Right lung (tissue), 10 donors: ENCODE measurements at places on chromosomes 5 and 9. TPM values are rescaled to one million over a fixed set of nuclear protein-coding genes. Genes with fewer than 3 reads are reported as not detected.

PANK3 gene
- 42.0 TPM for polyA plus RNA-seq

GRCh38 chr5:947626-948471, 55.2 kb downstream of the TRIP13 start:
- DNase-seq, result no peak

MPDZ gene
- polyA plus RNA-seq, result 77.2 TPM

THBS4 gene
- 13.5 TPM for polyA plus RNA-seq

- no peak for DNase-seq
Observed at GRCh38 chr5:9173281-9174048, 372.4 kb downstream of the SEMA5A start.

MAMDC4 gene
- polyA plus RNA-seq, result 6.7 TPM

DNA sequence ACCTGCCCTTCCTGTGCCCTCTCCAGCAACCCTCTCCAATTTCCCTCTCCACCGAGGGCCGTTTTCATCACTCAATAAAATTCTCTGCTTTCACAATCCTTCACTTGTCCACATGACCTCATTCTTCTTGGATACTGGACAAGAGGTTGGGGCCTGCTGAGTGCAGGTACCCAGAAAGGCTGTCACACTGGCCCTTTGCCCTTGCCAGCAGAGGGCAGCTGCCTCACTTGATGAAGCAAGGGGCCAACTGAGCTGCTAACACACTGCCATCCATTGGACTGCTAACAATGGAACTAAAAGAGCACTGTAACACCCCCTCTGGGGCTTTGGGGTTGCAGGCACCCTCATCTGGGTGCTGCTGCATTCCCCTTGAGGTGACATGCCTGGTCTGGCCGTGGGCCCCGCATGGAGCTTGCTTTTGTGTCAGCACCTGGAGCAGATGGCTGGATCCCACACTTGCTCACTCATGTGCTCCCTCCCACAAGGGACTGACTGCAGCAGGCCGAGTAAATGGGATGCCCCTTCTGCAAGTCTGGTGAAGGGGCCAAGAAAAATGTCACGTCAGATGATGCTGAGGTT, 308.1 kb upstream of the ADCY2 start:
- DNase-seq, result no peak

DNA sequence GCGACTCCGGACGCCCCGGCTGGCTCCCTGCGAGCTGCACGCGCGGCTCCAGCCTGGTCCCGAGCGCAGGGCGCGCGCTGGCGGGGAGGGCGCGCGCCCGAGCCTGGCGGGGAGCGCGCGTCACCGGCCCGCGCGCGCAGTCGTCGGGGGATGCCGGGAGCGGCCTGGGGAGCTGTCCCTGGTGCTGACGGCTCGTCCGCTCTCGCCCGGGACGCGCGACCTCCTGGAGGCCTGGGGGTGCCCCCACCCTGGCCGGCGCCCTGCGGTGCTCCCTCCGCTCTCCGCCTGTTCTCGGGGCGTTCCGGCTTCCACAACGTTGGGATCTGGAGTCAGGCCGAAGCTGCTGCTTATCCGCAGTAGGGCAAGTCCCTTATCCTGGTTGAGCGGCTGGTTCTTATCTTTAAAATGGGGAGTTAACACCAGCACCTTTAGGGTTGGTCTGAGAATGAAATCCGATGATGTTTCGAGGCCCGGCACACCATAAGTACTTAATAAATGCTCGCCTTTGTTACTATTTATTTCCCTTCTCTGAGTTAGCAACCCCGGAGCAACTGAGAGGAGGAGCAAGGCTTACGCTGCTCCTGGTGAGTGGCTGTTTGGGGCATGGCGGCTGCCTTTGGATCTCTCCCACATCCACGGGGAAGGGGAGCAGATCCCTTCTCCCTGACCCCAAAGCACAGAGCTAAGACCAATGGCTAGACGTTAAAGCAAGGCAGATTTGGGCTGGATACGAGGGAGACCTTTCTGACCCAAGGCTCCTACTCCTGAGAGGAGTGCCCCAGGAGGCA, at the start of gene FAM163B:
TSS of gene FAM163B (minus strand) at position 79 of the 788 bp plus-strand sequence. CDS start 29,166 bp downstream, outside the sequence.
- peak; percentile 69 for DNase-seq

- peak; percentile 67 for DNase-seq
Observed at GRCh38 chr5:159133041-159133741, 33.5 kb upstream of the EBF1 start.

C8G gene
- polyA plus RNA-seq, result 0.33 TPM

GRCh38 chr9:38138276-38138675, 69.2 kb upstream of the SHB start:
- DNase-seq, result peak; percentile 13

DNA sequence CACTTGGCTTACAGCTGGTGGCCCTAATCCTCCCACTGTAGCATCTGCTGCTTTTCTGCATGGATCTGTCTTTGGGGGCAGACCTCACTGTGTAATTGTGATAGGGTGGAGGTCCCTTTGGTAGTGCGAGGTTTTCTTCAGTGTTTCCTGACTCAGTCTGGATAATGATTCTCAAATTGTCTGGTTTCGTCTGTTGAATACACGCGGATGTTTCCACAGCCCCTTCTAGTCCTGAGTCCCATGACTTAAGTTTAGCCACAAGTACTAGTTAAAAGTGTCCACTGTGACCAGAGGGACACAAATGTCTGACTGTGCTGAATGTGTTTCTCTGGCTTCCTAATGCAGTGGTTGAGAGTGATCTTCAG, 70.5 kb downstream of the LMNB1 start:
- no peak for DNase-seq

GRCh38 chr5:6759983-6760382, 46.8 kb downstream of the TENT4A start:
- no peak for DNase-seq

ZNF366 gene
- polyA plus RNA-seq, result 2.7 TPM

EQTN gene
- polyA plus RNA-seq, result 0.44 TPM

HRCT1 gene
- polyA plus RNA-seq, result 0.59 TPM

DNA sequence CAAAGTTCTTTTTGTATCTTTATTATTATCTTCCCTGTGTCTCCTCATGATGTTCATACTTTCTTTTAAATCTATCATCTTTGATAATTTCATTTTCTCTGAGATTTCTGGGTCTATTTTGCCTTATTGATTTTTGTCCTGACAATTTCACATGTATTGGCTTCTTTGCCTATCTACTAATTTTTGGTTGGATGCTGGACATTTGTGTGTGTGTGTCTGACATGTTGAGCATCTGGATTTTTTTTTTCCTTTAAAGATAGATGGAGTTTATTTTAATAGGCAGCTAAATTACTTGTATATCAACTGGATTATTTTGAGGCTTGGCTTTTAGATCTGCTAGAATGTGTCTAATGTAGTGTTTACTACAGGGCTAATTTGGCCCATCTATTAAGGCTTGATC, 178.0 kb upstream of the MOCS2 start:
- DNase-seq, result no peak

PCDHGA4 gene
- 1.9 TPM for polyA plus RNA-seq

GRCh38 chr9:5719100-5719926, 90.4 kb downstream of the RIC1 start:
- DNase-seq, result no peak

DNA sequence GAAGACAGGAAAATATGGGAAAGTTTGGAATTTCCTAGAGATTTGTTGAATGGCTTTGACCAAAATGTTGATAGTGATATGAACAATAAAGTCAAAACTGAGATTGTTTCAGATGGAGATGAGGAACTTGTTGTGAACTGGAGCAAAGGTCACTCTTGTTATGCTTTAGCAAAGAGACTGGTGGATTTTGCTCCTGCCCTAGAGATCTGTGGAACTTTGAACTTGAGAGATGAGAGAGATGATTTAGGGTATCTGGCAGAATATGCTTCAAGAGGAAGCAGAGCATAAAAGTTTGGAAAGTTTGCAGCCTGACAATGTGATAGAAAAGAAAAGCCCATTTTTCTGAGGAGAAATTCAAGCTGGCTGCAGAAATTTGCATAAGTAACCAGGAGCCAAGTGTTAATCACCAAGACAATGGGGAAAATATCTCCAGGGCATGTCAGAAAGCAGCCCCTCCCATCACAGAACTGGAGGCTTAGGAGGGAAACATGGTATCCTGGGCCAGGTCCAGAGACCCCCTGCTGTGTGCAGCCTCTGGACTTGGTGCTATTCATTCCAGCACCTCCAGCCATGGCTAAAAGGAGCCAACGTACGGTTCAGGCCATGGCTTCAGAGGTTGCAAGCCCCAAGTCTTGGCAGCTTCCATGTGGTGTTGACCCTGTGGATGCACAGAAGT, 114.3 kb upstream of the STARD4 start:
- DNase-seq, result no peak

DNA sequence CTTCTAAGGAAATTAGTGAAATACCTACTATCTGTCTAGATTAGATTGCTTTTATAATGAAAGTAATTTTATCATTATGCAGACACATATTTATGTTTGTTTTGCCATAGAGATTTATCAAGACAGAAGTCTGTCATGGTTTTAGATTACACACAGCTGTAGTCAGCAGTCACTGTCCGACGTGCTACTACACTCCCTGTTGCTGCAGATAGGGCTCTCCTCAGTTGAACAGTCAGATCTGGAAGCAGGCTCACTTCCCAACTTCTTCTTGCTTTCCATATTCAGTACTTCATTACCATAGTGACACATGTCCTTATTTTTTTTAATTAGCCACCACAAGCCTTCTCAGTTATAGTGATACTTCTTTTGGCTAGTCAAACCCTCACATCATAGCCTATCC, 329.9 kb upstream of the ITGA1 start:
- DNase-seq, result no peak

HTR4 gene
- polyA plus RNA-seq, result 1.1 TPM

RABGAP1 gene
- polyA plus RNA-seq, result 89.0 TPM

DNA sequence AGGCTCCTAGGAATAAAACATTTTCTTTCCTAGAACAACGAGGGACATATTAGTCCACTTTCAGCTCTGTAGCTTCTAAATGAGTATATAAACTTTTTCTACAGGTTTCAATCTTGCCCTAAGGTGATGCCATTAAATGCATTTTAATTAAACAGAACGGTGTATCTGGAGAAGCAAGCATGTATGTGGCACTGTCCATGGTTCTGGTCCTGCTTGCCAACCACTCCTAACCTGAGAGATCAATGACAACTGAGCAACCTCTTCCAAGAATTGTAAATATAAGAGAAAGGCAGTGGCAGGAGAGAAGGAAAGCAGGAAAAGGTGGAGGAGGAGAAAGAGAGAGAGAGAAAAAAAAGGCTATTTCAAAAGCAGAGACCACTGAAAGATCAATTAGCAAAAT, 95.6 kb upstream of the SPOCK1 start:
- no peak for DNase-seq

DNA sequence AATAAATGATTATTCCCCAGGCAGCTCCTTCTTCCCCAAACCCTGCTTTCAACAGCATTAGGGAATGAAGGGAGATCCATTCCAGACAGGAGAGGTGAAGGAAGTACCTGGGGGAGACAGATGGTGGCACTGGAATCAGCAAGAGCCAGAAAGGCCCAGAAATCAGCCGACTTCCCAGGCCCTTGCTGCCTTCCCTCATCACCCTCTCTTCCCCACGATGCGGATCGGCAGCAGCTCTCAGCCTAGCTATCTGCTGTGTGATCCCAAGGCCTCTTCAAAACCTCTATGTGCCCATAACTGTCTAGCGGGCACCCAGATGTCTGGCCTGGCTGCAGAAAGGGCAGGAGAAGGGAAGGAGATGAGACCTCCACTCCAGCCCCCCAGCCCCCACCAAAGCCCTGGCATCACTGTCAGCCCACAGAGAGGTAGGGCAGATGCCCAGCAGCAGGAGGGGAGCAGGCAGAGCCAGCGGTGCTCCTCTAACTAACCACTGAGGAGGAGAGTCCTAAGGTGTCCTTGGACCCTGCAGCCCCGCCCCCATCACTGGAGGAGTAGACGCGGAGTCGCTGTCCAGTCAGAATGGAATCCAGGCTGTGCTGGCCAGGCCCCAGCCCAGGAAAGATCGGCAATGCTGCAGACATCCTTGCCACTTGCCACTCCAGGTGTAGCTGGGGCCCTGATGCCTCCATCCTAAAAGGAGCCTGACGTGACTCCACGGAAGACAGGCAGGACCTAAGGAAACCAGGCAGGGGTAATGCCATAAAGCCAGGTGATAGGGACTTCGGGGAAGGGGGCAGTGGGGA, 12.7 kb downstream of the CNTFR start:
- no peak for DNase-seq

DNA sequence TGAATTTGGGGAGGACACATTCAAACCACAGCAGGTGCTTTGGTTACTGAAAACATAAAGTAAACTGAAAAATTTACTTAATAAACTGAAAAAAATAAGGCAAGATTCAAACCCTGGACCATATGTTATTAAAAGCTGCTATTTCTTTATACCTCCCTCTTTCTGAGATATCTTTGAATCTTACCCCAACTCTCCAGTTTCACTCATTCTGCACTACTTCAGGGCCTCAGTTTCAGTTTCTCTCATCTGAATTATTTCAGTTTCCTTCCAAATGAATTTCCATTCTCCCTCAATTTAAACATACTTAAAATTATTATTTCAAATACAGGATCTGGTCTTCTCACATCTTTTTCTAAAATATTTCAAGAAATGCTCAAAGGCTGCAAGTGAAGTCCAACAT, 4.9 kb upstream of the OXCT1 start:
- DNase-seq, result no peak

ANXA2R gene
- 2.4 TPM for polyA plus RNA-seq

CDHR2 gene
- 0.33 TPM for polyA plus RNA-seq

AQP3 gene
- polyA plus RNA-seq, result 23.8 TPM

- no peak for DNase-seq
Observed at GRCh38 chr5:76271836-76272235, 131.2 kb upstream of the IQGAP2 start.

PCDHGC5 gene
- polyA plus RNA-seq, result 0.76 TPM

DMRT3 gene
- not detected for polyA plus RNA-seq

SPINK4 gene
- not detected for polyA plus RNA-seq

- DNase-seq, result no peak
Observed at GRCh38 chr9:124784509-124784908, 7.6 kb downstream of the OLFML2A start.

CSF1R gene
- 24.9 TPM for polyA plus RNA-seq

- no peak for DNase-seq
Observed at GRCh38 chr5:26690511-26690910, 347.9 kb downstream of the CDH9 start.

DNA sequence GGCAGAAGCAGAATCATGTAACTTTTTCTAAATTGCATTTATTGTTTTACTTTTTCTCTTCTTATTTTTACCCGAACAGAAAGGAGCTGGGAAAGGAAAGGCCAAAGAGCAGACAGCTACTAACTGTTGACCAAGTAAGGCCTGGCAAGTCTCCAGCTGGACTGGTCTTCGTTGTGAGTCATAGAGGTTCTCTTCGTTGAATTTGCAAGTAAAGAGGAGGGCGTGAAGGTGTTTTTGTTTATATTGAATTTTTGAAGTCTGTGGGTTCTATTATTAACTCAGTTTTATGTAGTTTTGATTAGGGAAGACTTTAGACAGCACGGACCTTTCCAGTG, 416.5 kb upstream of the CCNH start:
- no peak for DNase-seq

GRCh38 chr9:137666955-137667670, 48.3 kb downstream of the EHMT1 start:
- no peak for DNase-seq

GRCh38 chr9:121138561-121138960, 63.1 kb downstream of the RAB14 start:
- DNase-seq, result no peak

DNA sequence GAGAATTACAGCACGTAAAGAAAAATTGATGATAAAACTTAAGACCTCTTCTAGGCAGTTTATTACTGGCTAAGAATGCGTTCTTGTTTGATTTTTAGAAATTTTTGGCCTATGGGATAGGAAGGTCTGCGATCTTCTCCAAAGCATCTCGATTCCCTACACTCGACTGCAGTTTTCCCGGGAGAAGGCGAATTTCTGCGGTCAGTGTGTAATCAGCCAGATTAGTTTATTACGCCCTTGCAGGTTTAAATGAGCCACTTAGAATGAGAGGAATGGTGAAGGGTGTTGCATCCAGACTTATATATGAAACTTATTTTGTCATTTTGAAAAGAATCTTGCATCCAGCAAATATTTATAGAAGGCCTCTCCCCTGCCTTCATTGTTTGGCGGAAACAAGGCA, 1.2 kb downstream of the MTAP start:
- no peak for DNase-seq
